ENCODE measurements at places on chromosomes 7 and 10.
A peak's percentile ranks its signal among the peaks of the same experiment; 100 is the strongest.

GRCh38 chr10:13627459-13628310, 40.9 kb downstream of the PRPF18 start:
- DNase-seq = no peak

DNA sequence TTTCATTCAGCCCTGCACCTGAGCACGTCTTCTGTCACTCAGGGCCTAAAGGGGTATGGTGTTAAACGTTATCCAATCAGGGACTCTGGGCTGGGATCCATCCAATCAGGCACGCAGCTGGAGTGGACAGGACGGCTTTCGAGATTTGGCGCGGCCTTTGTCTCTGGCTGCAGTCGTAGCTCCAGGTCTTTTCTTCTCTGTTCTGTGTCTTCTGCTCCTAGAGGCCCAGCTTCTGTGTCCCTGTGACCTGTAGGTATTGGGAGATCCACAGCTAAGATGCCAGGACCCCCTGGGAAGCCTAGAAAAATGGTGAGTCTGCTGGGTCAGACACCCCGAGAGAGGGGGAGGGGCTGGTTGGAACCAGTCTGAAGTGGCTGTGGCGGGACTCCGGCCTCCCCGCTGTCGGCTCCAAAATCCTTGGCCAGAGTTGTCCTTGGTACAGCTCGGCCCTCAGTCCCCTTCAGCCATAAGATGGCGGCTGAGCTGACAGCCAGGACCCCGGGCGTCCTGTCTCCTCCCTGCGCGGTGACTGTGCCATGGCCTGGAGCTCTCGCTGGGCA, 11.7 kb upstream of the ZNF680 start:
- no peak for DNase-seq

GRCh38 chr10:60114765-60115586, 208.6 kb upstream of the CCDC6 start:
- peak; percentile 5 for DNase-seq

GRCh38 chr7:22445140-22445743, 54.7 kb downstream of the STEAP1B start:
- DNase-seq = no peak

DNA sequence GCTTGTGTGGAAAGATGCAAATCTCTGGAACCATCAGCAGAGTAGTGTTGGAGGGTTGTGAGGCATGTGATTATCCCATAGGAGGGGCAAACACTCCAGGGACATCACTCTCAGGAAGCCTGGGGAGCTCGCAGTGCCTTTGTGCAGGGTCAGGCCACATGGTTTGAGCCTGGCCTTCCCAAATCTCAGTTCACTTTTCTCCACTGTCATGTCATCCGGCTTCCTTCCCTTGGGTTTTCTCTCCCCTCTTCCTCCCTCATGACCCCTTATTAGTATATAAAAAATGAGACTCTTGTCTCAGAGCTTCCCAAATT, 20.4 kb downstream of the TSPAN14 start:
- no peak for DNase-seq

- DNase-seq = no peak
Observed at GRCh38 chr10:25902002-25902401, 32.0 kb upstream of the MYO3A start.

DNA sequence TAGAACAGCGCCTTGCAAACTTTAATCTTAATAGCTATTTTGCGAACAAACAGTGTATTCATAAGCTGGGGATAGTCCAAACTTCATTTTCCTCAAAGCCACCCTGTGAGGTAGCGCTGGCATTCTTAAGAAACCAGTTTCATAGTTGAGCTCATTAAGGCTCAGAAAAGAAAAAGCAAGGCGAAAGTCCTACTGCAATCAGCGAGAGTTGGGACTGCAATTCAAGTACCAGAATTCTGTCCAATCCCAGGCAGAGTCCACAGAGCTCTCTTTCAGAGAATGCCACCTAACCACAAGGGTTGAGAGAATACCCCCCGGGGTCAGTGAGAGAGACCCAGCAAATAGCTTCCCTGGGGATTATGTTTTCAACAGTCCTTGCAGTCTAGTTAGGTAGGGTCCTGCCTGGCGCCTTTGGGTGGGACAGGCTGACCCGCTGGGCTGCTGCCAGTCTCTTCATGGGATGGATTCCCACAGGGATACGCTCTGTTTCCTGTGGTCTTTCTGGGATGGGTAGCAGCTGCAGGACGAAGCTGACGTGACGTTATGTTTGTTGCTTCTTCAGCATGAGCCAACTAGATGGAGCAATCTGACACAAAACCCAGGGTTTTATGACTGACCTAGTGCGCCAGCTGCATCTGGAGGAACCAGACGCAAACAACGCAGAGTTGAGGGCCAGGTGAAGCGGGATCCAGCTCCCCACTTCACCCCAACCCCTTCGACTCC, 16.0 kb downstream of the BMPER start:
- no peak for DNase-seq

GRCh38 chr7:16015981-16016380, 329.5 kb upstream of the MEOX2 start:
- DNase-seq = no peak

DNA sequence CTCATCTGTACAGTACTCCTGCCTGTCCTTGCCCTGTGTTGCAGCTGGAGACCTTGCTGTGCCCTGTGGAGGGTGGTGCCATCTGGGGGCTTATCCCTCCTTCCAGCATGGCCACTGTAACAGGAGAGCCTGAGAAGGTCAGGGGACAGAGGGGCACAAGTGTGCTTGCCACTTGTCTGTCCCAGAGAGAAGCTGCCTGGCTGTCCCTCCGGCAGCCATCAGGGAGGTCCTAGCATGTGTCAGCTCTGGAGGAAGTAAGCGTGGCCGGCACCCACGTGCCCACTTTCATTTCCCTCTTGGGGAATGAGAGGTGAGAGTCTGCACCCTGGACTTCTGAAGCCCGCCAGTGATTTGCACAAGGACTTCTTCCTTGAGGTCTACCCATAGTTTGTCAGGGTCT, 97.0 kb upstream of the PPIF start:
- DNase-seq = no peak

DNA sequence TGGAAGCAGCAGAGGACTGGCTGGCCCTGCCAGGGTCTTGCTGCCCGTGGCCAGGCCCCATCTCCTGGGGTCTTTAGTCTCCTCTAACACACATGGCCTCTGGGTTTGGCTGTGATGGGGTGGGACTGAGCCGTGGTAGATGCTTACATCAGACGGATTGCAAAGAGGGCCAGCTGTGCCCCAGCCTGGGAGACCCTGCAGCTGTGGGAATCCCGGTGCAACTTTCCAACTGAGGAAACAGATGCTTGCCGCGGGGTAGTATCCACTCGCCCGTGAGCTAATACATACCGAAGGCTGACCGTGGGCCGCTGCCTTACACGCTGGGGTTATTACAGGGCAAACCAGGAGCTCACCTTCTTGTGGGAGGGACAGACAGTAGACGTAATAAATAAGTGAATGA, 24.1 kb upstream of the SH2B2 start:
- DNase-seq = no peak

DNA sequence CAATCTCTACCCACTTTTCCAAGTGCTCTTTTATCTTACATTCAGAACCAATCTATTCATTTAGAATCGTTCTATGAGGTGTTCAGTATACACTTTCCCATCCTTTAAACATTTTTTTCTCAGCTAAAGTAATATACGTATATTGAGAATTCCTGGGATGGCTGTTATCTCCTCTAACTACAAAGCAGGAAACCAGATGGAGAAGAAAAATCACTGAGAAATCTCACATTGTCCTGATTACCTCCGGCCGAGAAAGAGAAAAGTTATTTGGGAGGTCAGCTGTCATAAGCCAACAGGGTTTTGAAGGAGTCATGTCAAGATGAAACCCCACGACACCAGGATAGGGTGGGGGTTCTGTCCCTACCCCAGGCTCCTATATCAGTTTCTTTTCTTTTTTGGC, 99.2 kb upstream of the KDM7A start:
- DNase-seq = no peak

GRCh38 chr10:110724937-110725336, 80.8 kb downstream of the RBM20 start:
- no peak for DNase-seq

DNA sequence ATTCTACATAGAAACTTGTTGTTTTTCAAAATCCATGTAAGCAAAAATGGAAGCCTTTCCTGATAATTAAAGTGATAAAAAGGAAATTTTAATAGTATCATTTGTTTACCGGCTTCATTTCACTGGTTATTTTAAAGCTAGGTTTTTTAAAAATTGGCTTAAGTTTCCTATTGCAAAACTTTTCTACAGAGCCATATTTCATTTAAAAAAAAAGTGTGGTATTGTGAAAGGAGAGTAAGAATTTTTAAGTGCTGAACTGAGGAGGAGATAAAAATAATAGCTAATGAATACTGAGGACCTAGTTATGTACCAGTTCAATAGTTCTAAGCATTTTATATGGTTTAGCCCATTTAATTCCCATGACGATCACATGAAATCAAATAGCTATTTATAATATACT, 172.2 kb upstream of the COL1A2 start:
- no peak for DNase-seq

GRCh38 chr7:100065452-100066186, 15.9 kb downstream of the ZNF3 start:
- DNase-seq = no peak

- no peak for DNase-seq
Observed at GRCh38 chr7:28170701-28171100, 9.9 kb downstream of the JAZF1 start.

- no peak for DNase-seq
Observed at GRCh38 chr10:119250641-119251314, 43.4 kb downstream of the GRK5 start.

DNA sequence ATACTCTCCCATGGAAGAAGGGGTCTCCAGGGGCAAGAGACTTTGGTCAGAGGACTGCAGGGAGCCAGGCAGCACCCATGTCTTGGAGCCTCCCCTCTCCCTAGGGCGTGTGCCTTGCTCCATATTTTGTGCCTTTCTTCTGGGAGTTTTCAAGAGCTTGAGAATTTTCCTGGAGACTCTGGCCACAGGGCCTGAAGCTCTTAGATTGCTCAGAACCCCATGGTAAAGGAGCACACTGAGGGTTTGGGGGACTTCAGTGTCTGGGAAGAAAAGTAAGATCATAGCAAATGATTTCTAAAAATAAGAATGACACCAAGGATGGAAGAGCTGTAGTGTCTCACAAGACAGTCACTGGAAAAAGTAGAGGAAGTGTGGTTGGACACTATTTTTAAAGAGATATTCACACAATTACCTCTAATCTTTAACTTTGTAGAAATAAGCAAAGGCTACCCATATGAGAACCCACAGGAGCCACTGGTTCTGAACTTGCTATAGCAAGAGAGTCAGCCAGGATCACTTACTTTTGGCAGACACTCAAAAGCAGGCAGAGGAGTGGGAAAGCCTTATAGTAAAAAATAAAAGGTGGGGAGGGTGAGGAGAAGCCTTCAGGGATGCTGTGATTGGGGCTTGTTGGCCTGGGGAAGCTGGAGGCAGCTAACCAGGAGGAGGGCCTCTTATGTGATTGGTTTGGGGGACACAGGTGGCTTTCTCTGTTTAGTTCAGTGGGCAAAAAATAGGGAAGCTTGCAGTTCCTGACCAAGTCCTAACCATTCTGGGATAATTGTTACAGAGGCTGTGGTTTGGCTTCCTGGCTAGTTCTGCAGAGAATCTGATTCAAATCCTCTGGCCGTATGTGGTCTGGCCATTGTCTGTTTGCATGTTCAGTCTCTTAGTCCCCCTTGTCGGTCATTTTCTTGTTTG, 5.1 kb upstream of the CSGALNACT2 start:
- no peak for DNase-seq

DNA sequence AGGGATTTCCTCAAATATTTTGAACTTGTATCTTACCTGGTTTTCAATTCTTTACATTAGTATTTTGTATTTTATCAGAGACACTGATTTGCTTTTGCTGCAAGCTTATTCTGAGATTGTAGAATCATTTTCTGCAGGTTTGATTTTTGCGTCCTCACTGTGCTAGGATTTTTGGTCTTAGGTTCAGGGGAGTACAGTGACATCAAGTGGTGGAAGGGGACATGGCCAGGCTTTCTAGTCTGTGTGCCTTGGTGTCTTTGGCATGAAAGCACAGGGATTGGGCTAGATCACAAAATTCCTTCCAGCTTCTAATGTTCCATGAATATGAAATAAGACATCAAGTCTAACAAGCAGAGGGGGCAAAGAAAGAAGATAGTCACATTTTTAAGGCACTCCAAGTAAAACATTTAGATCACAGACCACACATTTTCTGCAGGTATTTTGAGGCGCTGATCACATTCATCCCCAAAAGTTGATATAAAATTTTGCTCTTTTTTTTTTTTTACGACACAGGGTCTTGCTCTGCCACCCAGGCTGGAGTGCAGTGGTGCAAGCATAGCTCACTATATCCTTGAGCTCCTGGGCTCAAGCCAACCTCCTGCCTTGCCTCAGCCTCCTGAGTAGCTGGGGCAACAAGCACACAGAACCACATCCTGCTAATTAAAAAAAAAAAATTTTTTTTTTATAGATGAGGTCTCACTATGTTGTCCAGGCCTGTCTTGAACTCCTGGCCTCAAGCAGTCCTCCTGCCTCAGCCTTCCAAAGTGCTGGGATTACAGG, 124.4 kb downstream of the PON1 start:
- peak; percentile 56 for DNase-seq

- no peak for DNase-seq
Observed at GRCh38 chr7:142587578-142588191, 161.6 kb upstream of the PRSS1 start.

GRCh38 chr7:129394101-129394500, 40.1 kb upstream of the STRIP2 start:
- no peak for DNase-seq

DNA sequence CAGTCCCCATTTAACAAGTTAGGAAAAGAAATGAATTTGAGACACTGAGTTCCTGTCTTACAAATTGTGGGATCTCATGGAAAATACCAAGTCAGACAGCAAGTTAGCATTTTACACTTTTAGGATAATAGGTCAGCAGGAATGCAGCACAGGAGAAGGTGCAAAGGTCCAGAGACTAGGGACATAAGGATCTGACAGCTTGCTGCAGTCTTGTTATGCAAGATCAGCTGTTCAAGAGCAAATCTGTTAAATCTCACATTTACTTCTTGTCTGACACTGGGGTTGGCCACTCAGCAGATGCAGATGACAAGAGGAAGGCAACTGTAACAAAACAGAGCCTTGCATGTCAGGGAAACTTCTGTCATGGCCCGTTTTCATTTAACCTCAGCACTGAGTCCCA, 239.6 kb downstream of the PHF14 start:
- no peak for DNase-seq

- DNase-seq = no peak
Observed at GRCh38 chr7:105325216-105325904, 63.4 kb downstream of the SRPK2 start.

- no peak for DNase-seq
Observed at GRCh38 chr10:36671607-36672006, 453.8 kb upstream of the ANKRD30A start.

GRCh38 chr10:59823111-59823510, 69.9 kb upstream of the MRLN start:
- no peak for DNase-seq

- DNase-seq = no peak
Observed at GRCh38 chr10:24177636-24178035, 31.3 kb upstream of the KIAA1217 start.

DNA sequence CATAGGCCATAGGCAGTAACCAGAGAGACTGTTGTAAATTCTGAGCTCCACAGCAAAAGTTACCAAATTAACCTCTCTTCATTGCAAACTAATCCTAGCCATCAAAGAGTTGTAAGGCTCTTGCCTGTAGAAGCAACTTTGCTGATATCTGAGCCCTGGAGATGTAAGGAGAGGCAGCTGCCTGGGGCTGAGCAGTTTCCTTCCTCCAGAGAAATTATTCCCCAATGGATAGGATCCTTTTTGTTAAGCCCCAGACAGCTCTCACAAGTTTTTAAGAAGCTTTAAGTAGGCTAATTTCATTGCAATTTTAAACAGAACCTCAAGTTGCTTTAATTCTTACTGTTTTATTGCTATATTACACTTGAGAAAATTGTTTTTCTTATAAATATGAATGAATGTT, 211.1 kb downstream of the GALNT17 start:
- peak; percentile 92 for DNase-seq

All from SK-N-MC (cell line).